ENCODE measurements at places on chromosomes 5 and 9.

- H3K4me3 ChIP-seq = peak overlapping the region; percentile 14
- H3K4me1 ChIP-seq = peaks cover 7% of the 10 kb centered on the region
- H3K27ac ChIP-seq = peak overlapping the region; percentile 27
These were observed 218.6 kb downstream of the PIK3R1 start for GRCh38 chr5:68433923-68434879.

DNA sequence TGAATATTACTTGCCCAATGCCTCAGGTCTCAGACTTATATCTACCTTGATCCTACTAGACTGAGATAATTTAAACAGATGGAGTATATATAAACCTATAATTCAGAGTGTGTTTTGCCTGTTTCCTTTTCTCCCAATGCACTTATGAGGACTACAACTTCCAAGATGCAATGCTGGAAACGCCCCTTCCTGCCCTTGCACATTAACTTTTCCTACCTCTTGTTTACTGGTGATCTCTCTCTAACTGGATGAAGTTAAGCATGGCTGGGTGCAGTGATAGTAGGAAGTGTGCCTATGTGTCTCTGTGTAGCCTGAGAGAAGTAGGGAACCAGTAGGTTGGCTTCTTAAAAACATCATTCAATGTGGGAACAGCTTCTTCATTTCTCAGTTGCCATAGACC lies 115.2 kb downstream of the SVEP1 start:
- H3K27me3 ChIP-seq = no peaks in the 10 kb centered on the region
- no peaks in the 10 kb centered on the region for H3K4me1 ChIP-seq
- DNase-seq = no peak
- no peak overlapping the region for H3K27ac ChIP-seq
- no peak overlapping the region for H3K4me3 ChIP-seq

DNA sequence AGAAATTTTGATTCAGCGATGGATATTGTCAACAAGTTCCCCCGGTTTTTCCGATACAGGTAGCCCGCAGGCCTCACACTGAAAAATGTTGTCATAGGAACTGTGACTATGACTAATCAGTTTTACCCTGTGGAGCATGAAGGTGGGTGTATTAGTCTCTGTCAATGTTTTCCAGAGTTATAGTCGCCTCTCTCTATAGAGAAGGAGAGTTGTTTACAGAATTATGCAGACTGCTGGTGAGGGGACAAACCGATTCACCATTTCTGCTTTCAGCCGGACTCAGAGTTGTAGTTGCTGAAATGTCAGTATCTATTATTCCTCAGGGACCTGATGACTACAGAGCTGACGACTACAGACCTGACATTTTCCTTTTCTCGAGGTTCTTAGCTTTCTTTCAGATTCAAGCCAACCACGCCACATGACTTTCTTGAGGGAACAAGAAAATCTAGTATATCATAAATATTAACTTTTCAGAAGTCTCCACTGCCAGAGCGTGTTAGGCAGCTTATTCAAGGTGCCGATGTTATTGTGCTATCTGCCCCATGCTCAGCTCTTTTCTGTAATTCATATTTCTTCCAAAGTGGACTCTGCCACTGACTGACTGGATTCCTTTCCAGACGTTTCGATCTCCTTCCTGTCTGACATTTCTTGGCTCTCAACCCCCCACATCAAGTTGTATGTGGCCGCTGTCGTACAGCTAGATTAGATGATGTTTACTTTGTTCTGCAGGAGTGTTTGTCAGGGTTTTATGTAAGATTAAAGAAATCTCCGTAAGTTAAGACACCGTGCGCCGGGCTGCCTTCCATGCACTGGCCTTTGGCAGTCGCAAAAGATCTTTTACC lies 178.1 kb downstream of the FGF1 start:
- H3K4me3 ChIP-seq = no peak overlapping the region
- no peaks in the 10 kb centered on the region for H3K36me3 ChIP-seq
- H3K27me3 ChIP-seq = no peaks in the 10 kb centered on the region
- H3K27ac ChIP-seq = no peak overlapping the region

GRCh38 chr9:130825351-130825651 lies 9.8 kb upstream of the ABL1 start:
- H3K27me3 ChIP-seq = no peaks in the 10 kb centered on the region
- H3K27ac ChIP-seq = peak overlapping the region; percentile 2
- H3K4me1 ChIP-seq = peaks cover 29% of the 10 kb centered on the region
- H3K36me3 ChIP-seq = no peaks in the 10 kb centered on the region

DNA sequence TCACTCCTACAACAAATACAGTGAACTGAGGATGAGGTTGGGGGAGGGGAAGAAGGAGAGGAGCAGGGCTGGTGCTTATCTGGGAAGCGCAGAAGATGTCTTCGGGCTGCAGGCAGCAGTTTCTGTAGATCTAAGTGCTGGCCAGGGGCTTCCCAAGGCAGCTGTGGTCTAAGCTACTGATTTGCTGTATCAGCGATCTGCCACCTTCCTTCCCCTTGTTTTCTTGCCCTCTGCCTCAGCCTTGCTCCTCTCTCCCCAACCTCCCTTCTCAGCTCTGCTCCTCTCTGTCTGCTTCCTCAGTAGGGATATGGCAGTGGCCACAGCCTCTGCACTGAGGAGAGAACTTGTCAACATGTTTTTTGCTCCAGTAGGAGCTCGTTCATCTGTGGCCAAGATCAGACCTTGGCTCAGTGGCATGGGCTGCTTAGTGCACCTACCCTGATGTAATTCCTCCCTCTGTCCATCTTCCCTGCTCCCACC lies 42.8 kb upstream of the IL6ST start:
- H3K36me3 ChIP-seq = no peaks in the 10 kb centered on the region
- H3K27me3 ChIP-seq = no peaks in the 10 kb centered on the region
- no peak for DNase-seq
- no peak overlapping the region for H3K27ac ChIP-seq

DNA sequence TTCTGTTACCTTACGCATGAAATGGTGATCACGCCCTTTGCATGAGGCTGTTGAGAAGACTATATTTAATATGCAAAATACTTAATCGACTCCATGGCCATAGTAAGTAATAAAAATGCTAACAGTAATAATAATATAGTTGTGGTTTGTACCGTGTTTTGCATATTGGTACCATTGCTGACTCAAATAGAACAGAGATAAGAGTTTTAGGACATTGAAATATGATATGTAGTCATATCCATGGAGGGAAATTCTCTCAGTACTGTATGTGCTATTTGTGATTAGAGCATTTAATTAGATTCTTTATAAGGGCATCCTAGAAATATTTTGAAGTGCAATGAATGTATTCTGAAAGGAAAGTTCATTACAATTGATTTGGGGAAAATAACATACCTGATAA lies 41.9 kb downstream of the CFAP90 start:
- H3K27me3 ChIP-seq = no peaks in the 10 kb centered on the region
- H3K27ac ChIP-seq = no peak overlapping the region
- H3K36me3 ChIP-seq = no peaks in the 10 kb centered on the region
- H3K4me1 ChIP-seq = no peaks in the 10 kb centered on the region
- no peak for DNase-seq
- no peak overlapping the region for H3K4me3 ChIP-seq

DNA sequence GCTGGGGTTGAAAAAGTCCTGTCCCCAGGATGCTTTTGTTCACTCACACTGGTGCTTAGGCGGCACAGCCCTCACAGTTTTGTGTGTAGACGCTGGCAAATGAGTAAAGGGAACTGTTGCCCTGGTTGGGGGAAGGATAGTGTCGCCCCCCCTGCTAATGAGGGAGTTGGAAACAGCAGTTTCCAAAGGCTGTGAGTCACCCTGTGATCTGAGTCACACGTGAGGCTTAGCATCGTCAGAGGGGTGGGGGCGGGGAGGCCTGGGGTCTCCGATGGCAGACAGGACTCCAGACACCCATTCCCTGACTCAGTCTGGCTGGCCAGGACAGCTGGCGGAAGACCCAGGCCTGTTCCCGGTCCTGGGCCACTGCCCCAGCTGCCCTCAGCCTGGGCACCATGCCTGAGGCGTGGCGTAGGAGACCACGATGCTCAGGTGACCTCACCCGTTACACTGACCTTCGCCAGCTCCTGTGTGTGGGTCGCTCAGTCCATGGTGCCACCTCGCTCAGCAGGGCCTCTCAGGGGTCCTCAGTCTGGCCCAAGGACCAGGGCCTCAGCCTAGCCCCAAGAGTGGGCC lies 2.9 kb downstream of the DNAJB5 start:
- H3K27ac ChIP-seq = peak overlapping the region; percentile 95
- H3K4me1 ChIP-seq = peaks cover 34% of the 10 kb centered on the region
- H3K36me3 ChIP-seq = peaks cover 6% of the 10 kb centered on the region
- DNase-seq = peak; percentile 61
- H3K4me3 ChIP-seq = no peak overlapping the region

DNA sequence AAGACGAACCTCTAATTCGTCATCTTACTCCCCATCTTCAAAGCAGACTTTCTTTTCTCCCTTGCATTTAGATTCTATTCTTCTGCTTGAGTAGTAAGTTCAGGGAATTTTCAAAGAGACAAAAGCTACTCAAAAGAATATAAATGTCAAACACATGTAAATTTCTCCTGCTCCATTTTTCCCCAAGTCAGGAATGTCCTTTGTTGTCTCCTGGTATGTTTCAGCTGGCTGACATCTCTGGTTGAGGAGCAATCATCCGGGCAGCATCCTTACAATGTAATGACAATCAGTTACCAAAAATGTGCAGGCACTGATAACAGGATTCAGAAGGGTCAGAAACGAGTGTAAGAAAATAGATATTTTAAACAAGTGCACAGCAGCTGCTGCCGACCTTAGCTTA lies 47.6 kb upstream of the PPP1R2B start:
- no peak overlapping the region for H3K4me3 ChIP-seq
- H3K27me3 ChIP-seq = no peaks in the 10 kb centered on the region
- no peaks in the 10 kb centered on the region for H3K36me3 ChIP-seq
- no peaks in the 10 kb centered on the region for H3K4me1 ChIP-seq
- no peak overlapping the region for H3K27ac ChIP-seq

All from SJCRH30 (cell line).